CD4-positive, alpha-beta T cell treated with Interleukin-10 for 1 hour (primary cell): ENCODE measurements at places on chromosomes 6 and 20.

DNA sequence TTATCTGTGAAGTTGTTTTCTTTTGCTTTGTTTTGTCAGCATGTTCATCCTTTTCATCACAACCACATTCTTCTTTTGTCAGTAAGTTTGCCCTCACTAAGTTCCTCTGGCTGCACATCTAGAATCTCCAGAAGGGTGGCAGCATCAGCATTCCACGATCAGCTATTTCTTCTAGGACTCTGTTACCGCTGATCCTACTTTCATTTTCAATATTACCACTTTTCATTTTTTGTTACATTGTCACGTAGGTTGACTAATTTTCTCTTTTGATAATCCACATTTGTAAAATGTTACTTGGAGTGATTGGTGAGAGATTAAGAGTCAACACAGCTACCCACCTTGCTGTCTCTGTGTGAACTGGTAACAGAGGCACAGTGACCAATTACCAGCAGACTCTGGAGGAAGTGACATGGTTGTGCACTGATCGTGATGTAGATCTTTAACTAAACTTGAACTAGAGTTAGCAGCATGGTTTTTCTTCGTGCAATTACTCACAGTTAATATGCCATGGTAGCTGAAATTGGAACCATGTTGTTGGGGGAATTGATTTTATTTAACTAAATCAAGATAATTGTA, 307.9 kb upstream of the SLC35B3 start:
- no peak for DNase-seq

GRCh38 chr6:25564943-25565342, 87.1 kb upstream of the SCGN start:
- no peak for DNase-seq

GRCh38 chr20:17743677-17744076, 43.9 kb downstream of the BANF2 start:
- no peak for DNase-seq

DNA sequence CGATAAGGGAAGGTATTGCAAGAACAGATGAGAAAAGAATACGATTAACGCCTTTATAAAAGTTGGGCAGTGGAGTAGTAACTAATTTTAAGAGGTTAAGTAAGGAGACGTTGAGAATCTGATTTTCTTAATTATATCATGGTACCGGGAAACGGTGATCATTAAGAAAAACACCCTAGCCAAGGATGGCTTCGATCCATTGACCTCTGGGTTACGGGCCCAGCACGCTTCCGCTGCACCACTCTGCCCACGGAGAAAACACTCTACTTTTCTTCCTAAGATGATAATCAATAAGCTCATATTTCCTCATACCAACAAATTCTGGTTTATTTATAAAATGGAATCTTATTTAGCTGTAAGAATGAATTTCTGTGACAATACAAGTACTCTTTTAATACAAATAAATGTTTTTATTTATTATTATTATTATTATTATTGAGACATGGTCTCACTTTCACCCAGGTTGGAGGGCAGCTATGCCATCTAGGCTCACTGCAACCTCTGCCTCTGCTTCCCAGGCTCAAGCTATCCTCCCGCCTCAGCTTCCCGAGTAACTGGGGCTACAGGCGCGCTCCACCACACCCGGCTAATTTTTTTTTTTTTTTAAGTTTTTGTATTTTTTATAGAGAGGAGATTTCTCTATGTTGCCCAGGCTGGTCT, 8.3 kb downstream of the POM121L2 start:
- DNase-seq = no peak

GRCh38 chr6:154876486-154877280, 118.4 kb upstream of the TIAM2 start:
- no peak for DNase-seq

- DNase-seq = no peak
These were observed 387.8 kb upstream of the RUNX2 start for GRCh38 chr6:44940367-44940766.

- DNase-seq = no peak
These were observed 470.7 kb downstream of the HTR1B start for GRCh38 chr6:76992553-76992952.
